ENCODE measurements at places on chromosomes 16 and 17.

- DNase-seq, result no peak
Measured at GRCh38 chr16:10679921-10680320, 14.8 kb downstream of the TEKT5 start.

- DNase-seq, result no peak
Measured at GRCh38 chr16:78553268-78554039, 454.0 kb downstream of the WWOX start.

DNA sequence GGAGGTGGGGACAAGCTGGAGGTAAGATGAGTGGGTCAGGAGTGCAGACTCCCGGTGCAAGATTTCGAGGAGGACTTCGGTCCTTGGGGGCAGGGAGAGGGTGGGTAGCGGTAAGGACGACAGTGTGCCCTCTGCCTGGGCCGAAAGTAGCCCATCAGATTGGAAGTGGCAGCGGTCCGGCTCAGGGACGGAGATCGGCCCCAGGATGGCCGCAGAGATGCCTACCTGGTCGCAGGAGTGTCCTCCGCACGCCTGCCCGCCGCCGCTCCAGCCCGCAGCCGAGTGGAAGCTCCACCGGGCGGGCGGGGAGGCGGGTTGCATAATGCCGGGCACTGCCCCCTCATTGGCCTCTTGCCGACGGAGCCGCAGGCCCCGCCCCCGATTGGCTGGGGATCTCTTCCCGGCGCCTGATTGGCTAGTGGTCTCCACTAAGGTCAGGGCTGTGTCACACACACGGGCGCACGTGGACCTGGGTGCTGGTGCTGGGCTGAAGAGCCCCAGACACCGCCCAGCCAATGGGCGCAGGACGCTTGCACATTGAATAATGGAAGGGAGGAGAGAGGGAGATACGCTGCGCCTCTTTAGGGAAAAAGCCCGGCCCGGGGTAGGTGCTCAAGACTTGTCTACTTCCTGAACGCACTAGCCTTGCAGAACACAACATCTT is at the start of gene PER1:
TSS of gene PER1 (minus strand) at position 293 of the 664 bp plus-strand sequence. CDS start 1,698 bp downstream, outside the sequence.
- DNase-seq, result peak; percentile 92

- DNase-seq, result peak; percentile 20
Measured at GRCh38 chr17:15092762-15093161, 172.4 kb downstream of the PMP22 start.

DNA sequence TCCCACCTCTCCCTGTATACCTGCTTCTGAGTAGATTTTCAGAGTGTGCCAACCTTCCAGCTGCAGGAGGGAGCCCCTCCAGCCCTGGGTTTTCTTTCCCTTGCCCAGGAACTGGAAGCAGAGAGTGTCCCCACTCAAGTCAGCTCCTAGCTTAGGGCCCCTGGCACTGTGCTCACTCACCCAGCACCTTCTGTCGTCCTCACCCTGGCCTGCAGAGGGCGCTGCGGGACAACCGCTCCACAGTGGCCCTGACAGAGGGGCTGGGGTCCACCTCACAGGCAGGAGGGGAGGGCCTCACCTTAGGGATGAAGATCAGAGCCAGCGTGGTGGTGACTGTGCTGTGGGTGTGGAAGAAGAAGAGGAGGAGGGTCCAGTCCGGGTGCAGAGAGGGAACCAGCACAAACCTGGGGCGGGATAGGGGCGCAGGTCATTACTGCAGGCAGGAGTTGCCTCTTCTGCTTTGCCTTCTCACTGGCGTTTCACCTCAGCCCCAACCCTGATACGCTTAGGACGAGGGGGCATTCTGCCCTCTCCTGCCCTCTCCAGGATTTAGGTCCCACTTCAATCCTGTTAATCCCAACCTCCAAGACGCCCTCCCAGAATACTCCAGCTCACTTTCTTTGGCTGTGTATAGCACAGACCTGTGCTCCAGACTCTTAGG is 10.0 kb downstream of the GPR179 start:
- DNase-seq, result peak; percentile 73

DNA sequence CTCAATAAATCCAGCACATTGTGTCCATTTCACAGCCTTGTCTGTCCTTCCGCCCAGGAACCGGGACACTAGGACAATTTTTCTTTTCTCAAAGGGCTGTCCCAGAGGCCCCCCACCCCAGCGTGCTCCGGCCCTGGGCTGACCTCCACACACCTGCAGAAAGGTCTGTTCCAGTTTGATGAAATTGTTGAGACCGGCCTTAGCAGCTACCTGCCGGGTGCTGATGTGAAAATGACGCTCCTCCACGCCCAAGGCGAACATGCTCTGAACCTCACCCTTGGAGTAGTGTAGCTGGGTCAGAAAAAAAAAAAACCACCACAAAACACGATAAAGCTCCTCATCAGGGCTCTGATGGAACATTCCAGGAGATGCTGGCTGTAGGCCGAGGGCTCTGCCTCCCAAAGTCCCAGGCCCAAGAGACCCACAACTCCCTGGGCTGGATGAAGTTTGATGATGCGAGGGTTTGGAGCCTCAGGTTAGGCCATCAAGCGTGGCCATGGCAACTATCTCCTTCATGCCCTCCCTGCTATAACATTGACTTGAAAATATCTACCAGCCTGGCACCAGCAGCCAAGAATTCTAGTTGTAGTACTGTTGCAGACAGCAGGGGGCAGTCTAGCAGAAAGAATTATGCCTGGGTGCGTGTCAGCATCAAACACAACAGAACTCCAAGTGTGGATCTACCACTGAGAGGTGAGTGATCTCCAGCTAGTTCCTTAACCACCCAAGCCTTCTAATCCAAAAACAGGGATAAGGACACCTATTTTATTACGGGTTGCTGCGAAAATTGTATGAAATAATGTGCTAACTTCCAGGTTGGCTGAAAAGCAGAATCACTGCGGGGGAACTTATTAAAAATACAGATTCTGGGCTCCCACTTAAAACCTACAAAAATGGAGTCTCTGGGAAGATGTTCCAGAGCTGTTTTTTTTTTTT is 62.1 kb downstream of the RMI2 start:
- peak; percentile 85 for DNase-seq

DNA sequence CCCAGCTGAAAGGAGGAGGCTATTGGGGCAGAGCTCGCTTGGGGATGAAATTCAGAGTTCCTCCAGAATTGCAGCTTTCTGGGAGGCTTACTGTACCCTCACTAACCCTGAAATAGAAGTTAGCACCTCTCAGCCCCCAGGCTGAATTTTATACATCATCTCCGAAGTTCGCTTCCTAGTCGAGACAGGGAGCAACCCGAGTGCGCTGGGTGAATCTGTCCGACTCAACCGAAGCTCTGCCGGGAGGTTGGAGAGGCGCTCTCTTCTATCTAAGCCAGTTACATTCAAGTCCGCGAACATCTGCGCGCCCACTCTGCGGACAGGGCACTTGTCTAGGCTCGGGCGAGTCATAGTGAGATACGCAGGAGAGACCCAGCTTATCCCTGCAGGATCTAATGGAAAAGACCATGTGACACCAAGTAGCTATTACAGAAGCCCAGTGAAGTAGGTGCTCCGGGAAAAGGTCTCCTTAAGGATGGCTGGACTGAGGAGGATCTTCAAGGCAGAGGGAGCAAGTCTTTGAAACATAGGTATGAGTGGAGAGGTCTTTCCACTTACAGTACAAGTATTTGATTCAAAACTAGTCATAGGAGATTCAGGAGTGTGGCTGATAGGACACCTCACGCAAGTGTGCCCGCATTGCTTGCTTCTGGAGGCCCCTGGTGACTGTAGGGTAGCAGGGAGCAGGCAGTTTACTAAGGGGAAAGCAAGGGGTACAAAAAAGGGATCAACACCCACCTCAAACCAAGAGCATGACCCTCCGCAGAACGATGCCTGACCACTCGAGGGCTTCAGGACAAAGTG is 646 bp upstream of the HES7 start:
- peak; percentile 39 for DNase-seq

DNA sequence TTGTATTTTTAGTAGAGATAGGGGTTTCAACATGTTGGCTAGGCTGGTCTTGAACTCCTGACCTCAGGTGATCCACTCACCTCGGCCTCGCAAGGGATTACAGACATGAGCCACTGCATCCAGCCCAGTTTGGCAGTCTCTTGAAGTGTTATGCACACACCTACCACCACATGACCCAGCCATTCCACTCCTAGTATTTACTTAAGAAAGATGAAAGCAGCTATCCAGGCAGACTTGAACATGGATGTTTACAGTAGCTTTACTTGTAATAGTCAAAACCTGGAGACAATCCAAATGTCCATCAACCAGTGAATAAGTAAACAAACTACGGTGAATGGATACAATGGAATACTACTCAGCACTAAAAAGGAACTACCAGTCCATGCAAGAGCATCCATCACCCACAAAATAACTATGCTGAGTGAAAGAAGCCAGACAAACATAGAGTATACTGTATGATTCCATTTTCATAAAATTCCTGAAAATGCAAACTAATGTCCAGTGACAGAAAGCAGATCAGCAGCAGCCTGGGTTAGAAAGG is 37.8 kb upstream of the RASD1 start:
- DNase-seq, result peak; percentile 74

DNA sequence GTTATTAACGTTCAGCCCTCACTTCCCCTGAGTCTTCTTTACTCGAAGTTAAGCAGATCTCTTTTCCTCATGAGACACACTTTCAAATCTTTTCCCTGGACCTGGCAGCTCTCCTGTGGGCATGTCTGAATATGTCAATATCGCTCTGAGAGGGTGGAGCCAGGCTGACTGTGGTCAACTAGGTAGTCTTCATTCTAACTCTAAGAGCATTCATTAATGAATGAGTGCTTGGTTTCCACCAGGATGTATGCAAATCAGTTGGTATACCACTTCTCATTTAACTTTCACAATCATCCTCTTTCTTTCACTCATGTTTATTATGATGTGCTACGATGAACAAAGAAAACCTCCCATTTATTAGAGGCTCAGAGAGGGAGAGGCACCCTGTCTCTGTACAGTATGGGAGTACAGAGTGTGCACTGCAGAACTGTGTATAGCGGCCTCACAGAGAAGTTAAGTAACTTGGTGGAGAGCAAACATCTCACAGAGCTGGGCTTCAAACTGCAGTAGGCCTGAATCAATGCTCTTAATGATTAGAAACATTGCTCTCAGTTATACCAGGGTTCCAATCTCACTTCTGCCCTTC is 39.9 kb downstream of the OTOA start:
- DNase-seq, result no peak

DNA sequence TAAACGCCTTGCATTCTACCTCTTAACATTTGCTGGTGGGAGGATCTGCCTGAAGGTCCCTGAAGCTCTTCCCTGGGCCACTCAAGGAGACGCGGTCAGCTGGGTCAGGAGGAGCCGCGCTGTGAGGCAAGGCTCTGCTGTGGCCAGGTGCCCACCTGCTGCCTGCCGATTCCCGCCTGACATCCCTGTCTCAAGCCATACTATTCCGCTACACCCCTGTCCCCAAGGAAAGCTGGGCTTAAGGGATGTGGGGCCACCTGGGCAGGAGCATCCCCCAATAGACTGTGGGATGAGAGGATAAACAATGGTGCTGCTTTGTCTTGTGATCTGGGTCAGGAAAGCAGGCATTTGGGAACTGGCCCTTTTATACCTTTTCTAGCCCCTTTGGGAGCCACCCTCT is 5.1 kb downstream of the TPPP3 start:
- no peak for DNase-seq

GRCh38 chr17:66085221-66085620 is 106.7 kb downstream of the CEP112 start:
- DNase-seq, result no peak

DNA sequence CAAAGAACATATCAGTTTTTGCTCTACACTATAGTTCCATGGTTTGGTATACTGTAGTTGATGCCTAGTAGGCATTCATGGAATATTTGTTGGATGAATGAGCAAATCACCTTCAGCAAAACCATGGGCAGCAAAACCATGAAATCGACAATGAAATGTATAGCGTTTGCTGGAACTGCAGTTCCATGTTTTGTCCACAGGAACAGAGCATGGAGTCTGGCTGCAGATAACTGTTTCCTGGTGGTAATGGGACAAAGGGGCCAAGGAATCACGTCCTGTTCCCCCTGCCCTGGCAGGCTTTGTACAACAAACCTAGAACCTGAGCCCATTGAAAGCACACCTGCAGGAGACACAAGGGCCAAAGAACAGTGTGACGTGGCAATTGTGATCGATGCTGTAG is 101.1 kb downstream of the USP31 start:
- no peak for DNase-seq

GRCh38 chr17:51046514-51047384 is 73.9 kb downstream of the SPAG9 start:
- DNase-seq, result peak; percentile 99

- DNase-seq, result peak; percentile 87
Measured at GRCh38 chr17:40177275-40177874, at the start of gene RAPGEFL1. RAPGEFL1 (plus strand) TSS chr17:40177470; CDS start chr17:40177862, 392 bp downstream.

DNA sequence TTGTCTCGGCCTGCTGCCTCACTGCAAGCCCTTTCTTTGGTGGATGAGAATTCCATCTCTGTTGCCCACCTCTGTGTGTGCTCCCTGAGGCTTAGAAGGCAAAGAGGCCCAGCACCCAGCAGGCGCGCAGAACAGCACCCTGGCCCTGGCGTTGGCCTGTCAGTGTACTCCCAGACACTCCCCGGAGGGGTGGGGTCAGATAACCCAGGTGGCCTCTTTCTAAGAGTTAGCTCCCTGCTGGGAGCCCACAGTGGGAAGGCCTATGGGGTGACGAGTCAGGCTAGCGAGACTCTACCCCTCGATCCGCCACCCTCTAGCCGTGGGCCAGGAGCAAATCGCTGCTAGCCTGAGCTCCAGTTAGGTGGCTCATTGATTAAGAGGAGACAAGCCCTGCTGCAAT is 38.1 kb downstream of the SRL start:
- DNase-seq, result no peak

GRCh38 chr17:36814958-36815357 is 122.3 kb upstream of the LHX1 start:
- DNase-seq, result no peak

DNA sequence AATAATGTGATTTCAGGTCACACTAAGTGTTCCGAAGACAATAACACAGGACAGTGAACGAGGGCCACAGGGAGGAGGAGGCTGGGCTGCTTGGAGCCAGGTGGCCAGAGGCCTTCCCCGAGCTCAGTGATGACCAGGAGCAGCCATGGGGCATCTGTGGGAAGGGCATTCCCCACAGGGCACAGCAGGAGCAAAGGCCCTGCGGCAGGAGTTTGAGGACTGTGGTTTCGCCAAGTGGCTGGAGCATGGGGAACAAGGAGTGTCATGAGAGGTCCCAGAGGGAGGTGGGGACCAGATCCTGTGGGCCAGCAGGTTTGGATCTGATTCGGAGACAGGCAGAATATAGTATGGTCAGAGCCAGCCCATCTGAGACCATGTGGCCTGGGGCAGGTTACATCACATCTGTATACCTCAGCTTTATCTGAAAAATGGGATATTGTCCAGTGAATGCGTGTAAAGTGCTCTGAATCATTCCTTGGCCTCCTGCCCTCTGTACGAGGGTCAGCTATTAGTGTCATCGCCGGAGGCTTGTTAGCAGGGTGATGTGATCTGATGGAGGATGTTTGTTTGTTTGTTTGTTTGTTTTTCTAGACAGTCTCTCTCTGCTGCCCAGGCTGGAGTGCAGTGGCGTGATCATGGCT is 176.8 kb downstream of the KATNIP start:
- DNase-seq, result no peak

- DNase-seq, result peak; percentile 96
Measured at GRCh38 chr17:59853168-59853918, 39.4 kb downstream of the TUBD1 start.
